ENCODE measurements at places on chromosomes 11 and 22.

GRCh38 chr22:17563936-17564391 is 666 bp downstream of the SLC25A18 start:
- no peak for DNase-seq

- no peak for DNase-seq
These were observed 593.6 kb downstream of the NELL1 start for GRCh38 chr11:21262992-21263391.

- DNase-seq = no peak
These were observed 57.0 kb downstream of the PHF21A start for GRCh38 chr11:46064221-46064620.

DNA sequence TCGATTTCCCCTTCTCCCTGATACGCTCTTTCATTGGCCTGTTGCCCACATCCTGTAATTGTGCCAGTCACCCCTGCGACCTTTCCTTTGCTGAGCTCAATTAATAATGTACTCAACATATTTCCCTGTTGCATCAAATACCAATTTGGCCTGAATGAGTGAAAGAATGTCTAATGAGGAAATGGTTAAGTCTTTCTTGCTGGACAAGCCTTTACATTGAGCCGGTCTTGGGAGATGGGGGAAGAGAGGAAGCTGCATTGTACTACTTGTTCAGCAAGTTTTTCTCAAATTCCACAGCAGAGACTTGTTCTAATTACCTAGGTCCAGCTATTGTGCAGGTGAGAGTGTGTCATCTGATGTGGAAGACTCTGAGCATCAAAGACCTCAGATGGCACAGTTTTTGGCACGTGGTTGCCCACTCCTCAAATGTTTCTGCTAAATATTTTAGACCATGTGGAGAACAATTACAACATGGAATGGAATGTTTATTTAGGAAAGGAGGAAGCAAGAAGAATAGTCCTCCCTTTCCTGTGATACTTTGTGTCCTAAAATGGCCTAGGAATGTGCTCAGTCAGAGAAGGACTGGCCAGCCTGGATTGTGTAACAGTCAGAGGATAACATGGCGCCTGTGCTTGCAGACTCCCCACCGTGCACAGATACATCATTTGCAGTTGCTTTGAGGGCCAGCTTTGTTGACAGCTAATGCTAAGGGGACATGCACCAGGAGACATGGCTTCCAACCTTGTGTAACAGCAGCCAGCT is 129.5 kb upstream of the E2F8 start:
- DNase-seq = no peak

DNA sequence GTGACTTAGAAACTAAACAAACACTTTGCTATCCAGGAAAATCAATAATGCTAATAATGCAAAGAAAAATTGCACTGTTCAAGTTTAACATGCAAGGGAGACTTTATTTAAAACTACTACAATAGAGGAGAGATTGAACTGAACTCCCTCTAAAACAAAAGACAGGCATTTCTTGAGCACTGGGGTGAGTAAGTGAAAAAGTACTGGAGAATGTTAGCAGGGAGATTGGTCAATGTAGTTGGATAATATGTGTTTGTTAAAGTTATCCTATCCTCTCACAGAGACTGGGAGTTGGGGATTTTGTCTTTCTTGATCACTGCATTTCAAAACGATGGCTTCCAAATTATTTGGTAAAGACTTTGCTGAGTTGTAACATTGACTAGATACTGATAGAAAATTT is 77.6 kb downstream of the LUZP2 start:
- no peak for DNase-seq

DNA sequence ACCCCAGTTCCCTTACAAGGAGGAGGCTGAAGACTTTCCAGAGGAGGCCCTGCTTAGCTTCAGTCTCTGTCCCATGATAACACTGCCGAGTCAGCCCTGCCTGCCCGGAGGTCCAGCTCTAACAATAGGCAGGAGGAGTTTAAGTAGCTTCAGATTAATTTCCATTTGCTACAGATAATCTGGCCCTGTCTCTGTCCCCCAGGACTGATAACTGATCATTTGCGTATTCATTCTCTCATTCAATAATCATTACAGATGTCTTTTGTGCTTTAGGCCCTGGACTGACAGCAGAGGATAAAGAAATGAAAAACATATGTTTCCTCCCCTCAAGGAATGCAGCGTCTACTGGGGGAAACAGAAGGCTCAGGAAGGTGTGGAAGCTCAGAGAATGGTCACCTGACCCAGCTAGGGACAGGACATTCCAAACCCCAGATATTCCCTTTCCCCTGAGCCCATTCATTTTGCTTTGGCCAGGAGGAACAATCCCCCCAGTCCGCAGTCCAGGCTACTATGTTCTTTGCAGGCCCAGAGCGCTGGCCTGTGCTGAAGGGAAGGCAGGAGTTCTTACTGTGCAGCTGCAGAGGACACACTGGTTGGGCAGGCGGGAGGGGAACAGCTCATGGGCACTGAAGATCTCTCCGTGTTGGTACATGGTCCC is 20.8 kb downstream of the CHRDL2 start:
- DNase-seq = no peak

GRCh38 chr22:35627267-35628041 is 10.3 kb upstream of the MB start:
- DNase-seq = peak; percentile 30

- peak; percentile 25 for DNase-seq
These were observed 13.3 kb upstream of the CEP295 start for GRCh38 chr11:93648158-93648557.

- DNase-seq = no peak
These were observed 1052.9 kb downstream of the NTM start for GRCh38 chr11:132423266-132423665.

DNA sequence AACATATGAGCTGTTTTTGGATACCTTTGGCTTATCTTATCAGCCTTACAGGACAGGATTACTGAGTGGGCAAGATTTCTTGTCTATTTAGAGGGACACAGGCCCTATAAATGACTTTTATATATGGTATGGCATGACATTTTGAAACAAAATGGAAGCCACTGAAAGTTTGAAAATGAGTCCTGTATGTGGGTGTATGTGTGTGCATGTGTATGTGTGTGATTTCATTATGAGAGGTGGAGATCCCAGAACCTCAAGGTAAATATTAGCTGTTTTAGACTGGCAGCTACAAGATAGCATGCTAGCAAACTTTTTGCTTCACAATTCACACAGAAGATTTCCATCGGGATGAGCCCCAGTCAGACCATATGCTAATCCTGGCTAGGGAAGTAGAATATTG is 970.5 kb upstream of the CCDC90B start:
- no peak for DNase-seq

DNA sequence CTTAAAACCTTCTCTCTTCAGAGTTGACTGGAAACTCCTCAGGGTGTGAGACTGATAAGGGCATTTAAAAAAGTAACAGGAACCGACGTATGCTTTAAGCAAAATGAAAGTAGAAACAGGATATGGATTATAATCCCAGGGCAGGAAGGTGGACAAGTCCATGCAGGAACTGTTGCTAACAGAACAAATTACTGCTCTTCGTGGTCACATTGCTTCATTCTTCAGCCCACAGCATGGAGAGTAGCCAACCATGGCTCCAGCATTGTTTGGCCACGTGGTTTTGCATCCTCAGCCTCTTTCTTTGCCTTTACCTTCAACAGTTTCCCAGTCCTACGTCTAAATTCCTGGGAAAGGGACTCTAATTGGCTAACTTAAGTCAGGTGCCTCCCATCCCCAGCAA is 563.1 kb upstream of the ISX start:
- no peak for DNase-seq

DNA sequence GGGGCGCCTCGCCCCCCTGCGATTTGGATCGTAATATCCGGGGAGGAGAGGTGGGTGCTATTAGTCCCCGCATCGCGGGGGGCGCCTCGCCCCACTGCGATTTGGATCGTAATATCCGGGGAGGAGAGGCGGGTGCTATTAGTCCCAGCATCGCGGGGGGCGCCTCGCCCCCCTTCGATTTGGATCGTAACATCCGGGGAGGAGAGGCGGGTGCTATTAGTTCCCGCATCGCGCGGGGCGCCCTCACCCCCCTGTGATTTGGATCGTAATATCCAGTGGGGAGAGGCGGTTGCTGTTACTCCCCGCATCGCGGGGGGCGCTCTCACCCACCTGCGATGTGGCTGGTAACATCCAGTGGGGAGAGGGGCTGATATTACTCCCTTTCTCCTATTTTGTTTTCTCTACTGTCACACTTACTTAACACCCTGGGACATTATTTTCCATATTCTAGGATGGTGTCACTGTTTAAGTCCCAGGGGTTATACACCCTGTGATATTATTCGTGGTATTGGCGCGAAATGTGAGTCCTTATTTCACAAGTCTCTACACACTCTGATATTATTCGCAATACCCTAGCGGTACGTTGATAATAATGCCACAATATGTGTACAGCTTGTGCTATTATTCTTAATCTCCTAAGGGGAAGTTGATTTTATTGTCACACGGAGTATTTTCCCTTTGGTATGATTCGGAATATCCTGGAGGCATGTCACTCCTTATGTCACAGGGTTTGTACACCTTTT is 57.8 kb upstream of the ALDH3B2 start:
- no peak for DNase-seq

DNA sequence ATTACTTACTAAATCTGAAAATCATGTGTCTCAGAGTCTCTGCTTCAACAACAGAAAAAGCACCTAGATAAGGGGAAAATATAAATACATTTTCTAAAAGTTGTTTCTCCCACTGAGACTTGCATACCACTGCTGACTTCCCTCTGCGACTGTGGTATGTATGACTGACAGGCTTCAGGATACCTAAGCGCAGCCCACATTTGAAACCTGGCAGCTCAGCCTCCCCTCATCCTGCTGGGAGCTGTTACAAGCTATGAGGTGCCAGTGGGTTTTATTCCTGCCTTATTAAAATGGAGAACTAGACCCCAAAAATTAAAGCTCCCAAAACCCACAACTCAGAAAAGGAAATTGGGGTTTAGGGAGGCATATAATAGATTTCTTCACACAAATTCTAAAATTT is 133.6 kb downstream of the RAB38 start:
- no peak for DNase-seq

GRCh38 chr11:77195071-77195755 is 67.2 kb downstream of the MYO7A start:
- DNase-seq = no peak

DNA sequence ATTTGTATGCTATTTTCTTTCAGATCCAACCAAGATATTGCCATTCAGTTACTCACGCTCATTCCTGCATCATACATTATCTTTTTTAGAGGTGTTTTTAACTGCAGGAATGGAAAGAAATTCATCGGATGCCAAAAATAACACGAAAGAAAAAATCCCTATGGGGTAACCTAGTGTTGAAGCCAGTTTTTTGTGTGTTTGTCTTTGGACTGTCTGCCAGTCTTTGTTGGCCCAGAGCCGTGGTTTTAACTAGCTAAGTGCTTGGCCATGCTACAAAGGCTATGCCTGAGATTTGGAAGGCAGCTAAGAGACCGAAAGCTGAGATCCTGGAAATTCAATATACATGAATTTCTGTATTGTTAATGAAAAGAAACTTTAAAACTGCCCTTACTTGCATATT is 309.8 kb upstream of the CNTN5 start:
- DNase-seq = no peak

GRCh38 chr11:11349870-11350337 is 3.1 kb downstream of the CSNK2A3 start:
- no peak for DNase-seq

DNA sequence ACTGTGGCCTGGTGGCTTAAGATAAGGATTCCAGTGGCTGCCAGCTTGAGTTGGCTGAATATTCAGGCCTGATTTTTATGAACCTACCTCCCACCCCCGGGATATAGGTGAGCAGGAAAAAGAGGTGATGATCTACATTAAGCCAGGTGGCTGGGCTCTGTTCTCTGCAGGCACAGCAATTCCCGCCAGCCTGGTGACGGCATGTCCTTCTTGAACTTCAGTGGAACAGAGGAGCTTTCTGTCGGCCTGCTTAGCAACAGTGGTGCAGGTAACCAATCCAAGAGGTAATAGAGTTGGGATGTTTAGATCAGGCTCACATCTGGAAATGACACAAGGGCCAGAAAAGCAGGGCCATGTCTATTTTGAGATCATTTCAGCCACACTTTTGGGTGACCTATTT is 68.7 kb downstream of the DEPDC5 start:
- no peak for DNase-seq

GRCh38 chr11:121138259-121138658 is 37.2 kb downstream of the TECTA start:
- DNase-seq = no peak

DNA sequence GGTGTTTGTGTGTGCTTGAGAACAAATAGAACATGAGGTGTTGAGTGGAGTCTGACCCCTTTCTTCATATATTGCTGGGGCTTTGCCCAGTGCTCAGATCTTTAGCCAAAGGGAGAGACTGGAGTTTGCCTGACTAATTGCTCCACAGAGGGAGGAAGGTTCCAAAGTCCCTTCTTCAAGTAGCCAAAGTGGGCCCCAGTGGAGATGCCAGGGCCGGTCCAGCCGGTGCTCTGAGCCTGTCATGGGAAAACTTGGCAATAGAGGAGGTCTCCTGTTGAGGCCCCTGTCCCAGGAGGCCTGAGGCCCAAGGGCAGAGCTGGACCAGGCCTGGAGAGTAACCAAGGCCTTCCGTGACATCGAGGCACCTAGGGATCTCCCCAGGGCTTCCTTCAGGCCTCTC is 112.3 kb downstream of the DSCAML1 start:
- DNase-seq = no peak

- no peak for DNase-seq
These were observed 178.8 kb upstream of the MTMR2 start for GRCh38 chr11:96102664-96103078.

DNA sequence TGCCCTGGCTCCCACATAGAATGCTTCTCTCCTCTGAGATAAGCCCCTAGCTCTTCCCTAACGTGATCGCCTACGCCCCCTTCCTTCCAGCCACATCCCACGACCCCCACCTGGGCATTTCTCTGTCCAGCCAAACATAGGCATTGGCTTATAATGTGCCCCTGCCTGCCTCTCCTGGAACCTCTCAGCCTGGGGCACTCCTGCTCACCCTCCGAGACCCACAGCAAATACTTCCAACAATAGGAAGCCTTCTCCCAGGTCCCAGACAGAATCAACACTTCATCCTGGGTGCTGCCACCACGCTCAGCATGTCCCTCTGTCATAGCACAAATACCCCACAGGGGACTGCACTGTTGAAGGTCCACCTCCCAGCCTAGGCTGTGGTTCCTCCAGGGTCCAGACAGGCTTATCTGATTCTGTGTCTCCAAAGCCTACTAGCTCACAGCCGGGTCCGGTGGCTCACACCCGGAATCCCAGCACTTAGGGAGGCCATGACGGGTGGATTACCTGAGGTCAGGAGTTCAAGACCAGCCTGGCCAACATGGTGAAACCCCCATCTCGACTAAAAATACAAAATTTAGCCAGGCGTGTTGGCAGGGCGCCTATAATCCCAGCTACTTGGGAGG is 24.2 kb upstream of the TMPRSS4 start:
- DNase-seq = no peak

GRCh38 chr11:111260811-111261210 is 15.3 kb downstream of the POU2AF2 start:
- no peak for DNase-seq

GRCh38 chr11:120432056-120433018 is 79.2 kb upstream of the GRIK4 start:
- DNase-seq = no peak
